ENCODE measurements at places on chromosomes 2 and 18.
A peak's percentile ranks its signal among the peaks of the same experiment; 100 is the strongest.

GRCh38 chr2:240898731-240899467 is 2.9 kb upstream of the MAB21L4 start:
- no peak for DNase-seq

DNA sequence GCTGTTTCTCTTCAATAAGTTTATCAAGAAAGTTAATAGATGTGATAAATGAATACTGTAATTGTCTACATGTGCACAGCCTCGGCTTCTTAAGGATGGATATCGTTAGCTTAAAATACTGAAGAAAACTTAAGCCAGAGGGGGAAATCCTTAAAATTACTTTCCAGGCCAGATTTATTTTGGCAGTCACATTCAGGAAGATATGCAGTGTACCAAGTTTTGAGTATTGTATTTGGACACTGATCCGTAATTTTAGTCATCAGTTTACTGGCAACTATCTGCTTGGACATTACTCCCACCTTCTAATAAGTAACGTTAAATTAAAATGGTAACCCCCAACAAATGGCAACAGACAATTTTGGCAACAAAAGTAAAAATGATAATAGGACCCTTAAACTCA is 770.0 kb upstream of the ZEB2 start:
- DNase-seq: no peak

GRCh38 chr2:197208841-197209240 is 101.7 kb downstream of the ANKRD44 start:
- DNase-seq: no peak

- no peak for DNase-seq
Measured at GRCh38 chr2:67836866-67837265, 225.9 kb downstream of the C1D start.

- peak; percentile 64 for DNase-seq
Measured at GRCh38 chr2:161077367-161078210, 82.6 kb upstream of the TANK start.

- DNase-seq: no peak
Measured at GRCh38 chr18:34039201-34039600, 185.5 kb downstream of the NOL4 start.

DNA sequence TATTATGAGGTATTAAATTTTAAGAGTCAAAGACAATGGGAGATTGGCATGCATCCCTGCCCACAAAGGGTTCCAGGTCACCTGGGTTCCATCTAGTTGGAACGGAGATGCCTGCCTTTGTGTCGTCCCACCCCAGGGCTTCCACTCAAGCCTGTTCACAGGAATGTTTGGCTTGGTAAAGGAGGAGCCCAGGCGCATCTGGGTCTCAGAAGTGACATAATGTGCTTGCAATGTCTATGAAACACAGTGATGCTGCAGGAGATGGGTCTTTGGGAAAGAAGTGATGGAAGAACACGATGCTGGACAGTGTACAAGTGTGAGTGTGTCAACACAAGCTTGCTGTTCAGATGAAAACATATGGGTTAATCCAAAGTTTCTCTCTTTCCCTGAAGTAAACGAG is 49.6 kb upstream of the ZNF396 start:
- DNase-seq: no peak

GRCh38 chr2:69306393-69306821 is 80.6 kb downstream of the GFPT1 start:
- no peak for DNase-seq

- no peak for DNase-seq
Measured at GRCh38 chr2:226797289-226797988, 2.2 kb downstream of the IRS1 start.

- DNase-seq: no peak
Measured at GRCh38 chr18:36635414-36636096, 193.2 kb downstream of the TPGS2 start.

DNA sequence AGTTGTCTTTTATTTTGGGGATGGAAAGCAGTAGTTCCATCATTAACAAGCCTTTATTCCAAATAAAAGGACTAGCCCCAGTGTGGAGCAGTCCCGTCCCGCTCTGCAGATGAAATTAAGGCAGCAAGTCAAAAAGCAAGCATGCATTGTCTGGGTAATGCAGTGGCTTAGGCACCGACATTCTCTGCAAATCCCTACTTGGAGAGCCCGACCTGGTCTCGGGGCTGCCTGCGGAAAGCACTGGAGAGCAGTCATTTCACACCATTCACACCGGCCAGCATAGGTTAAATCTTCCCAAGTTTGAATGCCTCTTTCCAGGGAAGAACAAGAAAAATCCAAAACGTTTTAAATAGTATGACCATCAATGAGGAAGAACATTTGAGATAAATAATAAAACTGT is 24.4 kb upstream of the RAB12 start:
- DNase-seq: no peak

- no peak for DNase-seq
Measured at GRCh38 chr2:224918626-224919471, 123.4 kb downstream of the DOCK10 start.

DNA sequence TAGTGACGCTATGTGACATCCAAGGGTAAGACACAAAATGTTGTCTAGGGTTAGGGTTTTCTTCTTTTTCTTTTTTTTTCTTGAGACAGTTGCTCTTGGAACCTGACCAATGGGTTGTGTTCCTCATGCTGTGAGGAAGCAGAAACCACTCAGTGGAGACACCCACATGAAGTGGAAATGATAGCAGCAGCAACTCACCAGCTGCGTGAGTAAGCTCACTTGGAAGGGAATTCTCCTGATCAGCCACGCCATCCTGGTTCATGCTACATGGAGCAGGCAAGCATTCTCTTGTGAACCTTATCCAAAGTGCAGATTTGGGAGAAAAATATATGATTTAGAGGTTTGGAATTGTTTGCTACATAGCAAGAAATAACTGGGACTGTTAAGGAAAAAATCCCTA is 863.7 kb downstream of the EPHA4 start:
- DNase-seq: no peak

GRCh38 chr2:137049518-137049917 is 284.2 kb downstream of the THSD7B start:
- DNase-seq: no peak

DNA sequence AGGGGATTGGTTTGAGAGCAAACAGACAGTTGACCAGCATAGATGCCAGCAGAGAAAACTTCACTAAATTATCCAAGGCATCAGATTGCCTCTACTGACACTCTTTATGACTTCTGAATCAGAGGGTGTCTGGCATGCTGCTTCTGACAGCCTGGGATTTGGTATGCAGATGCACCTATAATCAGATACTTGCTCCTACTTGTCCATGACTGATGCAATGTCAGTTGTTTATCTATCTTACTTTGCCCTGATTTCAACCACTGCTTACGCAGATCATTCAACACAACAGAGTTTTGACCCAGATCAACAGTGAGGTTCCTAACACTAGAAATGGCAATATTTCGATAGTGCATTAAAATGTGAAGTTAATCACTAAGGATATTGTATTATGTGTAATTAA is 22.6 kb upstream of the CALCRL start:
- DNase-seq: no peak

DNA sequence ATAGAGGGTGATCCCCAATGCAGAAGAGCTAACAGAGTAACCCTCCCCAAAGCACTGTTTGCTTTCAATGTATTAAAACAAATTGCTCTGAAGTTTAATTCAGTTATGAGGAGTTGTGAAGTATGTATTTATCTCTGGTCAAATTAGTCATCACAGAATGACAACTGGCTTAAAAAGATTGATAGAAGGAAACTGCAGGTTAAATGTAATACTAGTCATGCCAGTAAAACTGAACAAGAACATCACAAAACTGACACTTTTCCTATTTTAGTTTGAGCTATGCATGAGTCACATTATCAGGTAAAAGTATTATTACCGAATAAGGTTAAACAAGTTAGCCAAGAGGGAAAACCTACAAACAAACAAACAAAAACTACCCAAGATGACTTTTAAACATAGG is 99.0 kb upstream of the ACVR1C start:
- no peak for DNase-seq

DNA sequence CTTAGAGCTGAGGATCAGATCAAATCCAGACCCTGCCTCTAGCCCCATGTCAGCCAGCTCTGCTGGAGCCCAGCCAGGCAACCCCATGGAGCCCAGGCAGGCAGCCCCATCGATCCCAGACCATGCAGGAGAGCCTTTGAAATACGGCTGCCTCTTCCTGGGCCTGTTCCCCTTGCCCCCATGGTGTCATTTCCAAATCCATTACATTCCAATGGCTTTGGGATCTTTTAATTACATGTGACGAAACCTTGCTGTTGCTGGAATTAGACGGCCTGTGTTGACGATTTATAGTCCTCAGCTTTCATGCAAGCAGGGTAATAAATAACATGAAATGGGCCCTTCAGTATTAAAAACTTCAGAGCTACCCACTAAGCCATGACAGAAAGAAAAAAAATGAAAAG is 75.8 kb upstream of the SLC14A2 start:
- DNase-seq: no peak

DNA sequence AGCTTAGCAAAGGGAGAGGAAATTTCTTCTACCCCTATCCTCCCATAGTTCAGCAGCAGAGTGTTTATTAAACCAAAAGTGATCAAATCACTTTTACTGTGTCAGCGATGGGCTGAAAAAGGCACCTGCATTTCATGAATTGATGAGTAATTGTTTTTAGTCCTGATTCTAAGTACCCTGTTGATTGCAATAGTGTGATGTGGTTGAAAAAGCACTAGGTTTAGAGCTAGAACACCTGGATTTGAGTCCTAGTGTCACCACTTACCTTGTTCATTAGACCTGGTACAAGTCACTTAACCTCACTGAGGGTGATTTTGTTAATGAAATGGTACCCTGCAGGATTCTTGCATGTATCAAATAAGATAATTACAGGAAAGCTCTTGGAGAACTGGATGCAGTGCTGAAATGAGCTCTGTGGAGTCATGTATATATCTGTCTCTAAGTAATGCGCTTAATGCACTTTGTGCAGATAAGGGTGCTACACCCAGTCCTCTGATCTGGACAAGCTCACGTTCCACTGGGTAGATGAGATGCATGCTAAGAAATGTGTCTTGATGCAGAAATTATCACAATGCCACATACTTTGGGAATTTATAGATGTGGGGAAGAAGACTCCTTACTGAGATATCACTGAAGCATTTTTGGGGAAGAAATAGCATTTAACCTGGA is 289.6 kb downstream of the PARD3B start:
- DNase-seq: no peak

DNA sequence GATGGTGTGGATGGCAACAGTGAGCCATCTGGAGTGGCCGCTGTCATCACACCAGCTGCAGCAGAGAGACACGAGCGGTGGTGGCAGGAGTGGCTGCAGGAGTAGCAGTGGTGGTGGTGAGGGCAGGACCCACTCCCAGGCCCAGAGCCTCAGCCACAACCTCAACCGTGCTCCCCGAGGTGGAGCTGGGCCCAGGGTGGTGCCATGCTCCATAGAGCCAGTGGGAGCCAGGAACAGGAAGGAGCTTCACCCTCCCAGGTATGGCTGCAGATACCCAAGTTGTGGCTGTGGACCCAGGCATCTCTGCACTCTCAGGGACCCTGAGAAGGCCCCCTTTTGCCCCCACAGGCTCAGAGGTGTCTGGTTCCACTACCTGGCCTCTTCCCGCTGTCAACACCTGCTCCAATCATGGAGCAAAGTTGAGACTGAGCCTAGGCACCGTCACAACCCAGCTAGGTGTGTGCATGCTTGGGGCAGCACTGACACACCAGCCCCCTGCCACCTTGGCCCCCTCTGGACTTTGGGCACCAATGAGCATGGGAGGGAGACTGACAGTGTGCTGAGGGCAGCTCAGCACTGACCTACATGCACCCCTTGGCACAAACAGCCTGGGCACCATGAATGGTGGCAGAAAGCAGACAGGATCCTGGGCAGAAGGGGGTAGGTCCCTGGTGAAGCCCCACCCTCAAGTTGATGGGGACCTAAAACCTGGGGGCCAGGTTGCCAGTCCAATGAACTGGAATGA is 188.9 kb downstream of the NDUFA10 start:
- DNase-seq: no peak

DNA sequence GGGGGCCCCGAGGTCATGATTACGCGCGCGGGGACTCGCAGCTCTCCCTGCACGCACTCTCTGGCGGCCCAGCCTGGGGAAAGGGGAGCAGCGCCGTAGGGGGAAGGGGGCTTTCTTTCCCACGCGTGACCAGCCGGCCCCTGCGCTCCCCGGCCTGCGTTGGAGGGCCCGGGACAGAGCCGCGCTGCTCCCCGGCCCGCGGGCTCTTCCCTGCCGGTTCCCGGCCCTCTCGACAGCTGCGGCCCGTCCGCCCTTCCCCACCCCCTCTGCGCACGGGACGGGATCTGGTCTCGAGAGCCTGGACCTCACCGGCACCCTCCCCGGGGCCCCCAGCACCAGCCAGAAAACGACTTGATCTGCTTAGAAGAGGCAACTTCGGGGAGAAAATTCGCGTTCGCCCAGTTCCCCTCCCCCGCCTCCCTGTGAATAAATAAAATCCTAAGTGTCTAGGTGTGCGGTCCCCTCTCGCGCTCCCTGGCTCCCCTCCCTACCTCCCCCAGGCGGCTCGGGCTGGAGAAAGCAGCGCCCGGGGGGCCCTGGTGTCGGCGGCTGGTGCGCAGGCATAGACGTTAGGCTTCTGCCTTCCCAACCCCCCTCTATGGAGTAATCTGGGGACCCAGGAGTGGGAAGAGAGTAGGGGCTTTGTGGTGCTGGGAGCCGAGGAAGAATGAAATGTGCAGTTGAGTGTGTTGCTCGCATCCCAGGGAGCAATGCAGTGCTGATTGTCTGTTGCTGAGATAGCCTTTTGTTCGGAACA is 803 bp upstream of the FIGN start:
- DNase-seq: no peak

- no peak for DNase-seq
Measured at GRCh38 chr2:46329803-46330775, 32.9 kb downstream of the EPAS1 start.

- no peak for DNase-seq
Measured at GRCh38 chr2:215712219-215712868, 276.5 kb upstream of the FN1 start.

- DNase-seq: no peak
Measured at GRCh38 chr2:166351319-166351718, 24.4 kb downstream of the SCN9A start.

DNA sequence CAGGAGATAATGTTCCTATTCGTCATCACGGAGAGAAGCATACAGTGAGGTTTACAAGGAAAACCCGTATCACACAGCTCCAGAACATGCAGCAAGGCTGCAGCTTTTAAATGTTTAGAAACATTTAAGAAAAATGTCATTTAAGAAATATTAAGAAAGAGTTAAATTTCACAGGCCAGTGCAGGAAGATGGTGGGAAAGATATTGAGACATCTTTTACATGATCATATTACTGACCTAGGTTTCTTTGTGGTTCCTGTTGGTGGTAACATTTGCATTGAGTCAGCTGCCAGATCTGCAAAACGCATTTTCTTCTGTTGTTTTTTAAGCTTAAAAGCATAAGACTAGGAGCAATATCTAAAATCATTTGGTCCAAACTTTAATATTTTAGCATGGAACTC is 44.9 kb downstream of the CPO start:
- DNase-seq: no peak

GRCh38 chr2:241139531-241140444 is 9.5 kb downstream of the PASK start:
- no peak for DNase-seq

- DNase-seq: no peak
Measured at GRCh38 chr2:74458938-74459363, 713 bp downstream of the WBP1 start.

Measured in B cell (primary cell).